IPS DF 6.9 (cell line): ENCODE measurements at places on chromosomes 1 and 21.

- DNase-seq: no peak
- H3K27me3 ChIP-seq: peaks cover 26% of the 10 kb centered on the region; the same call in 1 of the 2 replicates
- no peak overlapping the region for H3K27ac ChIP-seq
- H3K36me3 ChIP-seq: no peaks in the 10 kb centered on the region
Observed at GRCh38 chr1:22955146-22955545, 17.5 kb downstream of the LACTBL1 start.

DNA sequence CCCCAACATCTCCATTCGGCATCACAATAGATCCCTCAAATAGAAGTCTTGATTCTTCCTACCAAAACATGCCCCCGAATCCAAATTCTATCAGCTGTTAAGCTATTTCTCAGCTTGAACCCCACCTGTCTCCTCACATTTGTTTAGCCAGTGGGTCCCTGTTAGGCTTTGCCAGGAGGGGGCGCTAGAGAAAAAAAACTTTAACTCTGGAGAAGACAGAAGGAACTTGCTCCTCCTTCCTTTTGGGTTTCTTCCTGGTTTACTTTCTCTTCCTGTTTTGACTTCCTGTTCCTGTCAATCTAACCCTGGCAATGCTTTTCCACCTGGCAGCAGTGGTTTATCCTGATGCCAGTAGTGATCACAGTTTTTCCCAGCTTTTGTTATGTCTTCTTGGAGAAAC is 95.6 kb upstream of the KCNK1 start:
- H3K36me3 ChIP-seq: no peaks in the 10 kb centered on the region
- no peak overlapping the region for H3K4me3 ChIP-seq
- H3K27ac ChIP-seq: no peak overlapping the region
- peaks cover 3% of the 10 kb centered on the region for H3K4me1 ChIP-seq
- H3K27me3 ChIP-seq: no peaks in the 10 kb centered on the region

DNA sequence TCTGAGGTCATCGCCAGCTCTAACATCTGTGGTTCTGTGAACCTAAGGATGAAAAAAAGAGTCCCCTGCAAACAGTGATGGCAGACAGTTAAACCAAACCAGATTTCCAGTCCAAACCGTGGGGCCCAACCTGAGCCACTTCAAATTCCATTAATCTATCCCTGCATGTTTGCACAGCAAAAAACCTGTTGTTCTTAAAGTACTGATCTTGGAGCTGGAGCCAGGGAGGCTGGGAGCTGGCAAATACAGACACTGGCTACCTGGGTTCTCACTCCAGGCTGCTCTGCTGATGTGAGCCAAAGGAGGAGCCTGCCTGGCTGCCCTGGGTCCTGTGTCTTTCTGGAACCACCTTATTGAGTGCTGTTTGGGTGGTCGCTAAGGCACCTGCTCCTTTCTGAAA is 16.4 kb downstream of the LDLRAD1 start:
- no peaks in the 10 kb centered on the region for H3K27me3 ChIP-seq
- H3K4me3 ChIP-seq: no peak overlapping the region
- no peak for DNase-seq
- no peak overlapping the region for H3K27ac ChIP-seq
- H3K36me3 ChIP-seq: no peaks in the 10 kb centered on the region
- H3K4me1 ChIP-seq: no peaks in the 10 kb centered on the region

DNA sequence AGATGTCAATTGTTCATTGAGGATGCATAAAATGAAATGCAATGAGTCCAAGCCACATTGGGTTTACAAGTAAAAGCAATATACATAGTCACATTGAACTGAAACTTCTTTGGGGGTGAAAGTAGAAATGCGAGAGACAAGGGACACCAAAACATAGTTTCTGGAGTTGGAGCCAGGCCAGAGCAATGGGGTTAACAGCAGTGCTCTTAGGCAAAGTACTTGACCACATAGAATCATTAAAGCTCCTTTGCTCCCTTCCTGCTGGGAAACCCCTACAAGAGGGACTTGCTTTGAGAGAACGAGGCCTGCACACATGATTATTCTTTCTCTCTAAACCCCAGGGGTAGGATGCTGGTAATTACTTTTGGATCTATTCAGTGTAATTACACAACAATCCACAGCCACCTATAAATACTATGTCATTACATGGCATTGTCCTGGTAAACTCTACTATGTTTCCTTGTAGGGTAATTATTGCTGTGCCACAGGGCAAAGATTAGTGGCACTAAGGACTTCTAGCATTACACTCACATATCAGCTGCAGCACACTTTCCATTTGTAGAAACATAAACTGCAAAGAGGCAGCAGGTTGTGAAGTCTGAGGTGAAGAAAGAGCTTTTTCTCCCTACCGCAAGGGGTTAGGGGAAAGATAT is 421.6 kb upstream of the PBX1 start:
- H3K36me3 ChIP-seq: no peaks in the 10 kb centered on the region
- H3K4me1 ChIP-seq: no peaks in the 10 kb centered on the region
- no peaks in the 10 kb centered on the region for H3K27me3 ChIP-seq
- H3K4me3 ChIP-seq: no peak overlapping the region
- no peak for DNase-seq

- no peaks in the 10 kb centered on the region for H3K4me1 ChIP-seq
- H3K36me3 ChIP-seq: no peaks in the 10 kb centered on the region
- H3K27me3 ChIP-seq: no peaks in the 10 kb centered on the region
- H3K27ac ChIP-seq: no peak overlapping the region
- no peak overlapping the region for H3K4me3 ChIP-seq
Observed at GRCh38 chr21:38712071-38712470, 93.7 kb upstream of the ETS2 start.

DNA sequence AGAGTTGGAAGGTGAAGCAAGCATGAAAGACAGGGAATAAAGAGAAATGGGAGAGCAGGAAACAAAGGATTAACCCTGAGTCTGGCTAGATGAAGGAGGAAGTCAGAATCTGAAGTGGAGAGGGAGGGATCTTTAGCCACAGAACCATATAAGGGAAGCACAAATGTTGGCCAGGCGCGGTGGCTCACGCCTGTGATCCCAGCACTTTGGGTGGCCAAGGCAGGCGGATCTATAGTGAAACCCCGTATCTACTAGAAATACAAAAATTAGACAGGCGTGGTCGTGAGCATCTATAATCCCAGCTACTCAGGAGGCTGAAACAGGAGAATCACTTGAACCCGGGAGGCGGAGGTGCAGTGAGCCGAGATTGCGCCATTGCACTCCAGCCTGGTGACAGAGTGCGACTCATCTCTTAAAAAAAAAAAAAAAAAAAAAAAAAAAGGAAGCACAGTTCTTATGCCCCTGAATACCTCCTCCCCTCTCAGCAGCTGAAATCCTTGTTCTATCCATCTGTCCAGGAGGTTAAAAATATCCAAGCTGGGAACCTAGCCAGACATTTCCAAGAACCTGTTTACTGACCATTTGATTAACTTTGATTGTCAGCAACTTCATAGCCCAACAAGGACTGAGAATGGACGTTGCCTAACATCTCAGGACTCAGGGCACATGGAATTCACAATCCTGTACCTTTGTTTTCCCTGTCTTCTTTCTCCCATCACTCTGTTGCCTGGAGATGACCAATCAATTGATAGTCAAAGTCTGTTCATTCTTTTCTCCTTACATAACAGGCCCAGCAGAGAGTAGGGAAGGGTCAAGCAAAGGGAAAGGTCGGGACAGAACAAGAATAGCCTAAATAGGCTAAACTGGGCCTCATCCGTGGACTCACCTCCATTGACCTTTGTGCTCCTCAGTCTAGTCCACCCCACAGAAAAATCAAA is 10.6 kb downstream of the TXNIP start:
- H3K4me3 ChIP-seq: no peak overlapping the region
- no peak overlapping the region for H3K27ac ChIP-seq
- H3K27me3 ChIP-seq: no peaks in the 10 kb centered on the region
- DNase-seq: no peak
- H3K4me1 ChIP-seq: peaks cover 4% of the 10 kb centered on the region; the same call in 1 of the 2 replicates

DNA sequence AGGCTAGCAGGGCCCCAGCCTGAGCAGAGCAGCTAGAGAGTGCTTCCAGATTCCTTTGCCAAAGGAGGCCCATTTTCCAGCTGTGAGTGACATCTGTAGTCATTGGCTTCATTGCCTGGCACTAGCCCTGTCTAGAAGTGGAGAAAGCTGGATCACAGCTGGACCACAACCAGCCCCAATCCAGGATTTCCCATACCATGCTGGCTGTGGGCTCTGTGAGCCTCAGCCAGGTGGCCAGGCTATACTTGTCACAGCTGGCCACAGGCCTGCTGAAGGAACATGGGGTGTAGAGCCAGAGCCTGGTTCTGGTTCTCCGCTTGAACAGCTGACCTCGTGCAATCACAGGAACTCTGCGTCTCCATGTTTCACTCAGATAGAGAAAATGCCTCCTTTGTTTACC is 36.6 kb downstream of the RIMKLA start:
- H3K27me3 ChIP-seq: no peaks in the 10 kb centered on the region
- H3K36me3 ChIP-seq: no peaks in the 10 kb centered on the region
- H3K27ac ChIP-seq: no peak overlapping the region

DNA sequence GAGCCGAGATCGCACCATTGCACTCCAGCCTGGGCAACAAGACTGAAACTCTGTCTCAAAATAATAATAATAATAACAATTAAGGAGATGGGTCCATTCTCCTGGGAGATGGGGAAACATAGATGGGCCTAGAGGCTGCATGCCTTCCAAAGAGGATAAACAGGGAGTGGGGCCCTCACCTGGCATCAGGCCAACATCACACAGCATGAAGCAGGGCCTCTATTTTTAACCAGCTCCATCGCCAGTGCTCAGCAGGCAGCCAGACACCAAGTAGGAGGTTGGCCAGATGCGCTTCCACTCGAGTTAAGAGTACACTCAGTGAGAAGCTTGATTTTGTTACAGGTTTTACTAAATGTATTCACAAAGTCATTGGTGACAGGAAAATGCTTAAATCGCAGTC is 352.0 kb downstream of the RRAGC start:
- no peaks in the 10 kb centered on the region for H3K36me3 ChIP-seq
- DNase-seq: no peak
- H3K27me3 ChIP-seq: no peaks in the 10 kb centered on the region
- H3K4me1 ChIP-seq: peaks cover 6% of the 10 kb centered on the region

DNA sequence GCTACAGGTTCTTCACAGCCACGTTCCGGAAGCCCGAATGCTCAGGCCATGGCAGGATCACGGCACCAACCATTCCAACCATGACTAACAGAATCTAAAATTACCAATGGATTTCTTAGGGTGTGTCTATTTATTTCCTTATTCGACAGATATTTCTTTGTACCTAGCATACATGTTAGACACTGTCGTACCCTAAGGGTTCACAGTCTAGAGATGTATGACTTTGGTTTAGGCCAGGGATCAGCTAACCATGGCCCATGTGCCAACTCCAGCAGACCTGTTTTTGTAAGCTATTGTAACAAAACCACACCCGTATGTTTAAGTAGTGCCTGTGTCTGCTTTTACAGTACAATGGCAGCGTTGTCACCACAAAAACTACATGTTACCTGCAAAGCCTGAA is 167.0 kb downstream of the NR5A2 start:
- H3K4me1 ChIP-seq: no peaks in the 10 kb centered on the region
- H3K36me3 ChIP-seq: no peaks in the 10 kb centered on the region
- no peak overlapping the region for H3K4me3 ChIP-seq
- H3K27me3 ChIP-seq: no peaks in the 10 kb centered on the region
- no peak overlapping the region for H3K27ac ChIP-seq
- no peak for DNase-seq

DNA sequence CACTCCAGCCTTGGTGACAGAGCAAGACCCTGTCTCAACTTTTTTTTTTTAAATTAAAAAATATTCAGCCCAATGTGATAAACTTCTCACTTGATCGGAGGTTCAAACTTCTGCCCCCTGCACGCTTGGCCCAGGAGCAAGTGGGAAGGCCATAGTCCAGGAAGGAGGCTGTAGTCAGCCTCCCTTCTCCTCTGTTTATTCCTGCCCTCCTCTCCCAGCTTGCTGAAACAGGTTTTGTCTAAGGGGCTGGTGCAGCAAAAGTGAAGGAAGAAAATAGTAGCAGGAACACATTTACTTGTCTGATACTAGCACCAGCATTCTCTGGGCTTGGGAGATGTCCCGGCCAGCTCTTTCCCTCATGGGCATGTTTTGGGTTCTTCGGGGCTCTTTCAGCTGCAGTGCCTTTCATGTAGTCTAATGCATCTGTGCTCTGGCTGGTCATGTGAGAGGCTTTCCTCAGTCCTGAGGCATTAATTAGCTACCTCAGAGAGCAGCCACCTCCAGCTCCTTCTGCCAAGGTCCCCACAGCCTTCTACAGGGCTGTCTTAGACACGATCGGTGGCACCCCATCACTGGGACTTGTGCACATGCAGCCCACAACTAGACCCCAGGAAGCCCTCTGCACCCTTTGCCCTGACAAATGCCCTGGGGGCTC is 12.9 kb downstream of the SLC44A3 start:
- no peaks in the 10 kb centered on the region for H3K36me3 ChIP-seq
- no peaks in the 10 kb centered on the region for H3K27me3 ChIP-seq
- DNase-seq: no peak
- H3K27ac ChIP-seq: no peak overlapping the region

DNA sequence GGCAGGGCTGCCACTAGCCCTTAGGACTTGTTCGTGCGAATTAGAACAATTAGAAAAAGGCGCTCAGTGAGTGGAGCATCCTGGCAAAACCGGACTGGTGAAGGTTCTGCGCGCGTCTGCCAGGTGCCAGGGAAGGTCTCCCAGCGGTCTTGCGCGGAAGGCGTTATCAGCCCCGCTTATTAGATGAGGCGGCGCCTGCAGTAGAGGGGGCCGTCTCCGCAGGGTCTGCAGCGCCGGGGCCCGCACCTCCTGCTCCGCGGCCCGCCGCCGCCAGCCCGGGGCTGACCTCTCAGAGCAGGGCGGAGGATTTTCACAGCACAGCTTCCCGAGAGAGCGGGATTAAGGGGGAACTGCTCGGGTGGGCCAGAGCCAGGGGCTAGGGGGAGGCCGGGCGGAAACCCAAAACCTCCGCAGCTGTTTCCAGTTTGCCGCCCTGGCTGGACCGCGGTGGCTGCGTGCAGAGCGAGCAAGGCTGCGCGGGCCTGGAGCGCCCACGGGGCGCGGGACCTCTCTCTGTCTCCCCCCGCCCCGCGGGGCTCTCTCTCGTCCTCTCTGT is 155.2 kb downstream of the FOXD2 start:
- H3K36me3 ChIP-seq: no peaks in the 10 kb centered on the region
- no peak for DNase-seq
- peaks cover 18% of the 10 kb centered on the region for H3K27me3 ChIP-seq
